ENCODE measurements at places on chromosomes 13 and 19.

- DNase-seq: no peak
These were observed 36.0 kb upstream of the KPNA3 start for GRCh38 chr13:49828453-49828852.

- DNase-seq: no peak
These were observed 46.2 kb downstream of the FNDC3A start for GRCh38 chr13:49021953-49022352.

DNA sequence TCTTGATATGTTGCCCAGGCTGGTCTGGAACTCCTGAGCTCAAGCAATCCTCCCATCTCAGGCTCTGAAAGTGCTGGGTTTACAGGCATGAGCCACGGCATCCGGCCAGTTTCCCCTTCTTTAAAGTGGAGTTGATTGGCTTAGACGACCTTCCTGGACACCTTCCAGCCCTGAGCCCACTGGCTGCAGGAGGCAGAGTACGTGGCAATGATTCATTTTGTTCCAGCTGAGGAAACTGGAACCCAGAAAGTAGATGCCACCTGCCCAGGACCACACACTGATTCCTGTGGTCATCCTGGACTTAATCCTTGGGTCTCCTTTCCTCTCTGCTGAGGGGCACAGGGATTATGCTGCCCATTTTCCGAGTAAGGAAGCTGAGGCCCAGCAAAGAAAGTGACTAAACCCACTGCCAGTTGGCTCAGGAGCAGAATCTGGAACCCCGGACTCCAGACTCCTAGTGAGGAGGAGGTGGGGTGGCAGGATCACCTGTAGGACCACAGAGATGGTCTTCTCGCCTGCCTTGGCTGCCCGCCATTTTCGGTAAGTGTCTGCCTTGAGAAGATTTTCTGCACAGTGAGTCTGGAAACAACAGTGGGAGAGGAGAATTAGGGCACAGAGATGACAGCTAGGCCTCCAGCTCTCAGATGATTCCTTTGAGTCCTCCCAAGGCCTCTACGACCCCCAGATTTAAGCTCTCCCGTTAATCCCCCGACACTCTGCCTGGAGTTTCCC lies 737 bp downstream of the XRCC1 start:
- peak; percentile 63 for DNase-seq

DNA sequence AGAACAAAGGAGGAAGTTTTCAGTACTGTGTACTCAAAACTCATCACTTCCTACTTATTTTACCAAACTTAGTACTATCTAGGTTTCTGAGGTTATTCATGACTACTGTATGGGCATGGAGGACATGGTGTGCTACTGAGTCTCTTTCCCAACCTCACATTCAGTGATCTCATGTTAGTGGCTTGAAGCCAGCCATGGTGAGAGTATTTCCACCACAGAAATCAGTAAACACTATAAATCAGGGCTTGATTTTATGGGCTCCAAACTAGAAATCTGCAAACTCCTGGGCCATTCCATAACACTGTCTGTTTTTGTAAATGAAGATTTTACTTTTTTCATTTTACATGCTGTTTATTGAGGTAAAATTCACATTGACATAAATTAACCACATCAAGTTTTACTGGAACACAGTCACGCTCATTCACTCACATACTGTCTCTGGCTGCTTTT lies 19.7 kb downstream of the MED26 start:
- DNase-seq: peak; percentile 77

- DNase-seq: no peak
These were observed 111.8 kb downstream of the ESD start for GRCh38 chr13:46685006-46685730.

All from astrocyte of the hippocampus (primary cell).